ENCODE measurements at places on chromosomes 16 and 17.

DNA sequence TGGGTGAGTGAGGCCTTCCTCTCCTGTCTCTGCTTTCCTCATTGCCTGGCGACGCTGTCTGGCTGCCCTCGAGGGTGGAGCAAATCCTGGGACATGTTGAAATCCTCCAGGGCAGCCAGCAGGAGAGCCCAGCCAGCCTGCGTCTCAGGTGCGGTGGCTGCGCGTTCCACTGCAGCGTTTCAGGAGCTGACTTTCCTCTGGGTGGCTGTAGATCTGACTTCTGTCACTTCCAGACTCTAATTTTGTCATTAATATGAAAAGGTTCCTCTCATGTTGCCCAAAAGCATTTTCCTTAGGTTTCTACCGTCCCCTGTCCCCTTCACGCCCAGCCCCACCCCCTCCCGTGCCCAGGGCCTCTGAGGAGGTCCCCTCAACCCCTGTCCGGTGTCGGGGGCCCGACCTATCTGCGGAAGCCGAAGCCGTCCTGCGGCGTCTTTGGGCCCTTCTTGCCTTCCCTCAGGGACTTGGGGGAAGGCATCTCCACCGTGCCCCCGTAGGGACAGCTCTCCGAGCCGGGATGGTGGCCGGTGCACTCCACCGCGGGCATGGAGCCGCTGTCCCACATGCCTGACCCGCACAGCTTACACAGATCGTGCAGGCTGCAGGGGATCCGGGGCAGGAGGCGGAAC is 95.1 kb downstream of the TBC1D16 start:
- DNase-seq, result no peak

DNA sequence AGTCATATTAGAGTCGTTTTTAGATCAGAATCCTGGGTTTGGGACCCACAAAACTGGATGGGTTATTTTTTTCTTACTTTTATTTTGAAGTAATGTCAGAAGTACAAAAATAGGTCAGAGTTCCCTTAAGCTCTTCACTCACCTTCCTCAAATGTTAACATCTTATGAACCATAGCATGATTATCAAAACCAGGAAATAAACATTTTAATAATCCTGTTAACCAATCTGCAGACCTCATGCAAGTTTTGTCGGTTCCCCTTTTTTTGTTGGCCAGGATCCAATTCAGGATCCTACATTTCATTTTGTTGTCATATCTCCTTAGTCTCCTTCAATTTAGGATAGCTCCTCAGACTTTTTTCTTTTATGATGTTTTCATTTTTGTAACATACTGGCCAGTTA is 162.0 kb downstream of the CHD9 start:
- DNase-seq, result no peak

DNA sequence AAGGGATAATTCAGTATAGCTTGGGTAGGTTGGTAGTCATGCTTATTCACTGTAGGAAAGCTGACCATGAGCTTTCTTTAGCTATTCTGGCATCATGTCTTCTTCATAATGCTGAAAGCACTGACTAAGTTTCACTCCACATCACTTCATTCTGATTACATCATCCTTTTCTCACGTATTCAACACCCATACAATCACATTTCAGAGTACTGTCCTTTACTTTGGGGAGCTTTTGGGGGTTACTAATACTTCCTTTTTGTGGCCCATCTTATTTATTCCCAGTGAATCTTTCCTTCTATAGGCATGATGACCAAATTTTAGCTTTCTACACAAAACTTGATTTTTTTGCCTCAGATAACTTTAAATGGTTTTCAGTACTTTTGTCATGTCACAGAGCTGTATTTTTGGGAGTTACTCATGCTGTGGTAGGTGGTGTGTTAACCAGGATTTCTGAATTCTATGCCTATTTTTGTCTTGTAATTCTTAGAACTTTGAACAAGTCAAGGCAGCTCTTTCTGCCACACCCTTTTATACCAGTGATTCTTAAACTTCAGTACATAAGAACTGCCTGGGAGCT is 23.5 kb downstream of the TADA2A start:
- DNase-seq, result peak; percentile 75

GRCh38 chr17:73580073-73580710 is 64.1 kb downstream of the SDK2 start:
- no peak for DNase-seq

- DNase-seq, result no peak
These were observed 6.5 kb upstream of the RBFOX3 start for GRCh38 chr17:79617304-79617703.

DNA sequence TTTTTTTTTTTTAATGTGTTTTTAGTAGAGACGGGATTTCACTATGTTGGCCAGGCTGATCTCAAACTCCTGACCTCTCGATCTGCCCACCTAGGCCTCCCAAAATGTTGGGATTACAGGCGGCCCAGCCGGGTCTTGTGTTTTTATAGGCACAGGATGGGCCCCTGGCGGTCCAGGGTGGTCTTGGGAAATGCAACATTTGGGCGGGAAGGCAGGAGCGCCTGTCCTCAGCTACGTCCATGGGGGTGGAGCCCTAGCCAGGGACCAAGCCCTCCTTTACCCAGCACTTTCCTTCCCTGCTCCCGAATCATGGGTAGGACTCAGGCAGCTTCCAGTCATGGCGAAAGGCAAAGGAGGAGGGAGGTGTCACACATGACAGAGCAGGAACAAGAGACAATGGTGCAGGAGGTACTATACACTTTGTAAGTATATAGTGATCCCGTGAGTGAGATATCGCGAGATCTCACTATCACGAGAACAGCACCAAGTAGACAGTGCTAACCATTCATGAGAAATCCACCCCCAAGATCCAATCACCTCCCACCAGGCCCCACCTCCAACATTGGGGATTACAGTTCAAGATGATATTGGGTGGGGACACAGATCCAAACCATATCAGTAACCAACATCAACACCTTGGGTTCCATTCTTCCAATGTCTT is 226.7 kb upstream of the WSCD1 start:
- no peak for DNase-seq

DNA sequence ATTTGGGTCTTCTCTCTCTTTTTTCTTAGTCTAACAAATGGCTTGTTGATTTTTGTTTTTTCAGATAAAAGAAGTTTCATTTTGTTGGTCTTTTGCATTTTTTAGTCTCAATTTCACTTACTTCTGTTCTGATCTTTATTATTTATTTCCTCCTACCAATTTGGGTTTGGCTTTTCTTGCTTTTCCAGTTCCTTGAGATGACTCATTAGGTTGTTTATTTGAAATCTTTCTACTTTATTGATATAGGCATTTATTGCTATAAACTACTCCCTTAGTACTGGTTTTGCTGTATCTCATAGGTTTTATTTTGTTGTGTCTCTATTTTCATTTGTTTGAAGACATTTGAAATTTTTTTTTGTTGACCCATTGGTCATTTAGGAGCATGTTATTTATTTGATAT is 152.2 kb upstream of the MPHOSPH6 start:
- DNase-seq, result no peak

DNA sequence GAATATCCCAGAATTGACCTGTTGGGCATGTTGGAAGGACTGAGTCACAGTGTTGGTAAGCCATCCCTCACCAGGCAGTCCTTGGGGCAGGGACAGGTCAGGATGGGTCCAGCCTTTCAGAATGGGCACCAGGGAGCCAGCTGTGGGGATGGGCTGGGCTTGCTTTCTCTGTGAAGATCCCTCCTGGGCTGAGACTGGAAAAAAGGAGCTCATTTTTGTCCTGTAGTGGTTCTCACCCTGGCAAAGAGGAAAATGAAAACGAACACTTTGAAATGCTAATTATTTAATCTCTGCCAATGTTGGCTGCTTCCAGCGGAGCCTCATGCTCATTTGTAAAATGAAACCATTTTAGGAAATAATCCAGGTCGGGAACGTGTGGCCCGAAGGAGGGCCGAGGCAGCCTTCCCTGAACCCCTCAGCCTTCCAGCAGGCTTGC is 237.5 kb upstream of the SALL1 start:
- DNase-seq, result no peak

- peak; percentile 72 for DNase-seq
These were observed 2.3 kb downstream of the RPUSD1 start for GRCh38 chr16:785563-786535.

DNA sequence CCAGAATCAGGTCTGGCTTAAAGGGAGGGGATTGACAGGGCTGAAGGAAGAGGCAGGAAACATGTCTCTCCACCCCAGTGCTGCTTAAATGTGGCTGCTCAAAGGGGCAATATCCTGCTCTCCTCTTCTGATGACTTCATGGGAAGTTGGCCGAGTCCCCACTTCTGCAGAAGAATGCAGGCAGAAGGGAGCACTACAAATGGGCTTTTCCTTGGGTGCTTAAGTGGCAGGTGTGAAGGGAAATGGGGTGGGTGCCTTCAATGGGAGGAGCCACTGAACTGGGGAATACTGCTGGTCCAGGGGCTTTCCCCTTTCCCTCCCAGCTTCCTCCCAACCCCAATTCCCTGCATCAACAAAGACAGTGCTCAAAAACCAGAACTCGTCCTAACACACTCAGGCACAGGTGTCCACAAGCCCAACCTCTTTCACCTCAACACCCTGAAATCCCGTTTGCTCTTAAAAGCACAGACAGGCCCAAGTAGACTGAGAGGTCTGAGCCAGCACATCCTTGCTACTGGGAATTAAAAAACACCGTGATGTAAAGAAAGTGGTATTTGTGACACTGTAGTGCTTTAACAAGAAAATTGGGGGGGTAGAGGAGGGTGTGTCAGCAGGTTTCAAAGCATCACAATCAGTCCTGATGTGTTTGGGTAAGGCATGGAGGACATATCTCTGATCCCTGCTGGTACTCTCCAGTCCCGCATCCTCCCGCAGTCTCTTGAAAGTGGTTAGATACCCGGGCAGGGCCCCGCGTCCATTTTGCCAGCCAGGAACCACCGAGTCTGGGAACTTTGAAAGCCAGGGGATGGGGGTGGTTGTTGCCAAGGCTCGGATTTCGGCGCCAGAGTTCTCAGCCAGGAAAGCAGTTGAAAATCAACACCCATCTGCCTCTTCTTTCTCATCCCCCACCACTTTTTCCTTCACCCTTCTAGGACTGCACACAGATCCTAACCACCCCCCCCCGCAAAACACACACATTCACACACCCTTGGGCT is 1.6 kb downstream of the CA10 start:
- no peak for DNase-seq

DNA sequence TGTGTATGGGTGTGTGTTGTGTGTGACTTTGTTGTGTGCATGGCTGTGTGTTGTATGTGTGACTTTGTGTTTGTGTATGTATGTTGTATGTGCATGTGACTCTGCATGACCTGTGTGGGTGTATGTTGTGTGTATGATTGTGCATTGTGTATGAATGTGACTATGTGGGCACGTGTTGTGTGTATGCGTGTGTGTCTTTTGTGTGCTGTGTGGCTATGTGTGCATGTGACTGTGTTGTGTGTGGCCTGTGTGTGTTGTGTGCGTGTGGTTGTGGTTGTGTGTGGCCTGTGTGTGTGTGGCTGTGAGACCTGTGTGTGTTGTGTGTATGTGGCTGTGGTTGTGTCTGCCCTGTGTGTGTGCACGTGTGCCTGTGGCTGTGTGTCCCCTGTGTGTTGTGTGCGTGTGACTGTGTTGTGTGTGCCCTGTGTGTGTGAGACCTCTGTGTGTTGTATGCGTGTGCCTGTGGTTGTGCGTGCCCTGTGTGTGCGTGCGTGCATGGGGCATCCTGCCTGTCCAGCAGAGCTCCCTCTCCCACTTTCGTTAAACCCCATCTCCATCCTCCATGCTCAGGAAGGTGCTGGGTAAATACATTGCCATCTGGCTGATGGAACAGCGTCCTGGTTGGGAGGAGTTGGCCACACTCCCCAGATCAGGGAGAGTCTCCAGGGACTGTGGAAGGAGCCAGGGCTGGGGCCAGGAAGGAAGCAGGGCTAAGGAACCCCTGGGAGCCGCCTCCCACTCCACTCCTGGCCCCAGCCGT is 90.1 kb upstream of the GSE1 start:
- DNase-seq, result no peak

DNA sequence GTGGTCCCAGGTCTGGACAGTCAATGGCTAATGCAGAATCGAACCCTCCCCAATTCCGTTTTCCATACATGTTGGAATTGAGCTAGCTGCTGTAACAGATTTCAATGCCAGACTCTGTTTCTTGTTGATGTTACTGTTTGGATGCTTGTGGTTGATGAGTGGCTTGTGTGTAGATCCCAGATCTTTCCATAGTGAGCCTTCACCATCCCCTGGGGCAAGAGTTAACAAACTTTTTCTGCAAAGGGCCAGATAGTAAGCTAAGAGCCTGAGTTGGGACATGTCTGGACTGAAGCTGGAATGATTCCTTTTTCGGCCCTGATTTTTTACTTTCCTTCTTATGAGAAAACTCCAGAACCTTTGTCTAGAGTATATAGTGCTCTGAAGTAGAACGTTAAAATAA is 296.3 kb downstream of the CPPED1 start:
- no peak for DNase-seq

- no peak for DNase-seq
These were observed 23.6 kb downstream of the ALOX15B start for GRCh38 chr17:8062435-8062806.

GRCh38 chr16:77555126-77555525 is 120.3 kb upstream of the ADAMTS18 start:
- no peak for DNase-seq

DNA sequence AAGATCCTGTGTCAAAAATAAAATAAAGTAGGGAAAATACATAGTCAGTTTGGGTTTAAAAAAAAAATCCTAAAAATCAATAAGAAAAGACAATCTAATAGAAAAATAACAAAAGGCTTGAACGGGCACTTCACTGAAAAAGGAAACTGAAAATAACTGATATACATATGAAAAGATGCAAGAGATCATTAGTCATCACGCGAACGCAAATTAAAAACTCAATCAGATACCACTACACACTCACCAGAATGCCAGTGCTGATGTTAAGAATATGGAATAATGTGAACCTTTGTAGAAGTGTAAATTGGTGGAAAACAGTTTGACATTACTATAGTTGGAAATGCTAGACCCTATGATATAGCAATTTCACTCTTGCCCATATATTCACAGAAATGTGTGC is 14.6 kb downstream of the GNGT2 start:
- DNase-seq, result peak; percentile 36

- peak; percentile 18 for DNase-seq
These were observed 365.7 kb upstream of the CA10 start for GRCh38 chr17:52524096-52524637.

- DNase-seq, result peak; percentile 69
These were observed 47.1 kb upstream of the AKTIP start for GRCh38 chr16:53549970-53550690.

DNA sequence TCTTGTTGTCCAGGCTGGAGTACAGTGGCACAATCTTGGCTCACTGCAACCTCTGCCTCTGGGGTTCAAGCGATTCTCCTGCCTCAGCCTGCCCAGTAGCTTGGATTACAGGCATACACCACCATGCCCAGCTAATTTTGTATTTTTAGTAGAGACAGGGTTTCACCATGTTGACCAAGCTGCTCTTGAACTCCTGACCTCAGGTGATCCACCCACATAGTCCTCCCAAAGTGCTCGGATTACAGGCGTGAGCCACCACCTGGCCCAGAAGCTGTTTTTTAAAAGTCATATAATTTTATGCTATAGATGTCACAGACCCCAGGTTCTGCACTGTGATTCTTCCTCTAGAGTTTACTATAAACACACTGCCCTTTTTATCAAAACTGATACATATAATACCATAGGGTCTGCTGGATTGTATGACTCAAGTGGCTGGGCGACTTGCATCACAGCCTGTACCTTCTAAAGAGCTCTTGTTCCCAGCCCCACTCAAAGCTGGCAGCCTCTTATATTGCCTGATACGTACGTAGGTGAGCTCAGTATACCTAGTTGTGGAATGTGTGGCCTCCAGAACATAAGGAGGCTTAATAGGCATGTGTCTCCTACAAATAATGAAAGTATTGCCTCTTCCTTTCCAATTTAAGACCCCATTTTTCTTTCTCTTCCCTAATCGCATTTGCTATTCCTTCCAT is 295.8 kb downstream of the ZFHX3 start:
- no peak for DNase-seq

GRCh38 chr16:50188619-50189136 is 35.6 kb downstream of the TENT4B start:
- no peak for DNase-seq

GRCh38 chr16:68359398-68360191 is 48.8 kb downstream of the PRMT7 start:
- DNase-seq, result no peak
